ENCODE measurements at places on chromosomes 11 and 22. TPM values are rescaled to one million over a fixed set of nuclear protein-coding genes. Genes with fewer than 3 reads are reported as not detected.

DNA sequence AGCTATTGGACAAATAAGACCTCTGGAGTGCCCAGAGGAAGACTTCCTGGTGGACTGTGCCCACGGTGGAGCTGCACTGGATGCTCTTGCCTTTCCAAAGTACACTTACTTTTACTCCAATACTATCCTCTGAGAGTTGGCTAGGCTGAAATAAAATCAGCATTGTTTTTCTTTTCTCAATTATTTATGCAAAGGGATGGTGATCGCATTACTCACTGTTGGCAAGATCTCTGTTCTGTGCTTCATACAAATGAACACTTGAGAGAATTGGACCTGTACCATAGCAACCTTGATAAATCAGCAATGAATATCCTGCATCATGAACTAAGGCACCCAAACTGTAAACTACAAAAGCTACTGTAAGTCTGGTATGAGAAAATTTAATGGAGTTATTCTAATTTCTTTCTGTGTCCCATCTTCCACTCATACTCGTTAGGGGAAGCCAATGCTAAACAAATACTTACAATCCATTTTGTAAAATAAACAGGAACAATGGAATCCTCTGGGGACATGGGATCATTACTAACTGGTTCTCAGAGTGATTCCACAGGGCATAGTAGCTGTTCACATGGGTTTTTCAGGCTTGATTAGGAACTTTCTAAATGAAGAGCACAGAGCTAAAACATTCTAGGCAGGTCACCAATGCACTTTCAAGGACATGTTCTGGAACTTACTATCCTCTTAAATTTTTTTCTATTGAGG lies 26.3 kb downstream of the NLRP14 start:
- DNase-seq: no peak

GRCh38 chr11:101053492-101053891 lies 76.1 kb downstream of the PGR start:
- DNase-seq: no peak

GRCh38 chr11:126186025-126186698 lies 25.3 kb downstream of the RPUSD4 start:
- no peak for DNase-seq

DNA sequence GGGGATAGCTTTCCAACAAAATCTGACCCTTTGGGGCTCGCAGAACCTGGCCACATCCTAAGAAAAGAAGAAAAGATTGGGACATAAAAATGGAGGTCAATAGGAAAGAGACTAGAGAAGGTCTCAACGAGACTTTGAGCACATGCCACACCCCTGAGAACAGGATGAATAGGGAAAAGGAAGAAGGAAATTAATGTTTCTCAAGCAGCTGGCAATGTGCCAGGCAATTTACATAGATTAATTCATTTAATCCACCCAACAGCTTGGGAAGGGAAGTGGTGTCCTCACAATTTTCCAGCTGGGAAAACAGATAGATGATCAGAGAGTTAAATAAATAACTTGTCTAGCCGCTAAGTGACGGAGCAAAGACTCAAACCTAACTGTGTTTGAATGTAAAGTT lies 50.7 kb downstream of the PAMR1 start:
- no peak for DNase-seq

GRCh38 chr11:103494491-103494890 lies 385.3 kb downstream of the DYNC2H1 start:
- DNase-seq: no peak

DNA sequence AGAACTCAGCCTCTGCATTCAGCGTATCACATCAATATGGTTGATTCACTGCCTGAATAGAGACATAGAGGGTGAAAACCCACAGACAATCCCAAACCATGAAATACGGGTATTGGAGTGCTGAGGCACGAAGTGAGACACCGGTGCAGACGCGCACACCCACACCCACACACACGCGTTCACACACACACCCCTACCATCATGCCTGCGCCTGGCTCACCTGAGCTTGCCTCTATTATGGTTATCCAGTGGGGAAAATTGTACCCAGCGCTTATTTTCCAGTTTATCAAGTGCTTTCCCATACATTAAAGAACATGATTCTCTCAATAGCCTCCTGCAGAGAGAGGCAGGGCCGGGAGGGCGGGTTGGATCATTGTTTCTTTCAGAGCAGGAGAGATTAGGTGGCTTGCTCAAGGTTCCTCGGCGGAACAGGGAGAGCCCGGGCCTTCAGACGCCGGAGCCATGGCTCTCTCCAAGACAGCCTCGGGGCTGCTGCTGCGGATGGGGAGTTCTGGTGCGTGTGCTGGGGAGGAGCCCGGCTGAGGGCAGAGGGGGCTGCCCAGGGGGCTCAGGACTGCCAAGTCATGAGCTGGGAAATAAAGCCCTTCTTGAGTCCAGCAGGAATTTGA lies 78.9 kb upstream of the THY1 start:
- DNase-seq: no peak

DNA sequence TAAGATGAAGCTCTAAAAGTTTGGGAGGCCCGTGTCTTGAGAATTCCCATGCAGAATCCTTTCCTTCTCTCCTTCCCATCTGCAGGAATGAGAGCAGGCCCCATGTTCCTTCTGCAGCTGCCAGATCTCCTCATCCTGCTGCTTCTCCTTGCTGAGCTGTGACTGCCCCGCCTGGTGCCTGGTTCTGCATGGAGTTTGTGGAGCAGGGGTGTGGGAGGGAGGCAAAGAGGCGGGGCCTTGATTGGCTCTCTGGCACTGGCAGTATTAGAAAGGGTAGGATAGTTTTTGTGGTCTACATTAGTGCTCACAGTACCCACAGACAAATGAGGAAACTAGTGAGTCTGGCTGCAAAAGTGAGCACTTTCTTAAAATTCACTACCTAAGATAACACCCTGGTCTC lies 91.1 kb upstream of the CLPB start:
- DNase-seq: no peak

GRCh38 chr11:121282886-121283502 lies 9.6 kb upstream of the SC5D start:
- no peak for DNase-seq

DNA sequence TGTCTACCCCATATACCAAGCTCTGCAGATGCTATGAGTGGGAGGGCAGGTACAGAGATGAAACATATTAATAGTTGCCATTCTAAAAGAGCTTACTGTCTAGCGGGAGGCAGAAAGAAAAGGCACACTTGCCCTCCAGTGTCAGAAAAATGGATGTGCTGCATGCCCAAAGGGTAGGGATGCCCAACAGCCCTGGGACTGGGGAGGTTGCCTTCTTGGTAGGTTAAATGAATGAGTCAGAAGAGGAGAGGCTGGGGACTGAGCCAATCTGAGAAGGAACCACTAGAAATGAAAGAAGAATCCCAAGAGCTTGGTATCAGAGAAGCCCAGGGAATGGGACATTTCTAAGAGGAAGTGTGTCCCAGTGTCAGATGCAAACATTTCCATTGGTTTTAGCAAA lies 1.2 kb downstream of the BIRC3 start:
- peak; percentile 50 for DNase-seq

DNA sequence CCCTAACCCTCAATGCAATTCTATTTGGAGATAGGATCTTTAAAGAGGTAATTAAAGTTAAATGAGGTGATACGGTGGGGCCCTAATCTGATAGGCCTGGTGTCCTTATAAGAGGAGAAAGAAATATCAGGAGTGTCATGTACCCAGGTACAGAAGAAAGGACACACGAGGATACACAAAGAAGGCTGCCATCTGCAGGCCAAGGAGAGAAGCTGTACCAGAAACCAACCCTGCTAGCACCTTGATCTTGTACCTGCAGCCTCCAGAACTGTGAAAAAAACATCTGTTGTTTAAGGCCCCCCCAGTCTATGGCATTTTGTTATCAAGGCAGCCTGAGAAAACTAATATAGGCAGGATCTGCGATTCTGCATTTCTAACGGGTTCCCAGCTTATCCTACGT lies 44.2 kb downstream of the FBXO7 start:
- DNase-seq: no peak

DNA sequence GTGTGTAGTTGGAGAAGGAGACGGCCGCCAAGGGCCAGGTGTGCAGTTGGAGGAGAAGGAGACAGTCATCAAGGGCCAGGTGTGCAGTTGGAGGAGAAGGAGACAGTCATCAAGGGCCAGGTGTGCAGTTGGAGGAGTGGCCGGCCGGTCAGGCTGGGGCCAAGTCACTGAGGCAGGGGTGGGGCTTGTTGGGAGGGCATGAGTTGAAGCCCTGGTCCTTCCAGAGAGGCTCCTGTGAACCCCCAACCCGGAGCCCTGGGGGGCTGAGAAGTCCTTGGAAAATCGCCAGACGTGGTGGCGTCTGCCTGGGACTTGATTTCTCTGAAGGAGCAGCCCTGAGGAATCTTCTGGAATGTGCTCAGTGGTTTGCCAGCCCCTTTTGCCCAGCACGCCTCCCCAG lies 1320.5 kb downstream of the BRD1 start:
- DNase-seq: no peak

DNA sequence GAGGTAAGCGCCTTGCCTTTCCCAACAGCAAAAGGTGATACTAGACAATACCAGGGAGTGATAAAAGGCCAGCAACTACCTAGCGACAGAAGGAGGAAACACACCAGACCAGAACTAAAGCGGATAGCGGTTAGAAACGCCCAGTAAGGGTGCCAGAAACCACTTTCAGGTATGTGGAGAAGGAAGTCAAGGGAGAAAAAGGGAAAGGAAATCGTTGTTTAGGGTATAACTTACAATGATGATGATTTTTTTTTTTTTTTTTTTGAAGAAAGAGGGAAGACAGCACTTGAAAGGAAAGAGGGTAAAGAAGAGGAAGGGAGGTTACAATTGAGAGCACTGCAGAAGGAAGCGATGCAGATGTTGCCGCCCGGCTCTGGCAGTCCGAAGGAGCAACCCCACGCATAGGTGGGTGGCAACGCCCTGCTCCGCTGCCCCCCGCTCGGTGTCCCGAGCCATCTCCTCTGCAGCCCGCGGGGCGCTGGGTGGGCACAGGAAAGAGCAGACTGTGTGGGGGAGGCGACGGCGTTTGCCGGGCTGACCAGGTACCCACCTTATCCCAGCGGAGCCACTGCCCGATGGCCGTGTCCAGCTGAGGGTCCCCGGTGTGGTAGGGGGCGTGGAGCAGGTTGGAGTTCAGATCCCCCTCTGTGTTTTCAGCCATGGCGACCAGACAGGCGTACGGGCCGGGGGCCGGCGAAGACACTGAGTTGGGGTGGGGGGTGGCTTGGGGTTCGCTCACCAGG lies 561 bp downstream of the PGM2L1 start:
- DNase-seq: peak; percentile 55

GRCh38 chr22:20131859-20132685 lies 468 bp downstream of the ZDHHC8 start:
- no peak for DNase-seq

DNA sequence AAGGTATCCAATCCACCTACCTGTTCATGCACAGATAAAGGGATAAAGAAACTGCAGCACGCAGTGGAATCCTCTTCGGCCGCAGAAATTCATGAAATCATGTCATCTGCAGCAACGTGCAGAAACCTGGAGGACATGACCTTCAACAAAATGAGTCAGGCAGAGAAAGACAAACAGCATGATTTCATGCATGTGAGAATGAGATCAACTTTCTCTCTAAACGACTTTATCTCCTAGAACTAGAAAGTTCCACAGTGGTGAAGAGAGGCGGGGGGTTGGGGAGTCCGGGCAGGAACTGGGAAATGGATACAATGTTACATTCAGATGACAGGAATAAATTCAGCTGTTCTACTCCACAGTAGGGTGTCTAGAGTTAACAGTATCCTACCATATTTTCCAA lies 9.9 kb downstream of the RGL4 start:
- no peak for DNase-seq

DNA sequence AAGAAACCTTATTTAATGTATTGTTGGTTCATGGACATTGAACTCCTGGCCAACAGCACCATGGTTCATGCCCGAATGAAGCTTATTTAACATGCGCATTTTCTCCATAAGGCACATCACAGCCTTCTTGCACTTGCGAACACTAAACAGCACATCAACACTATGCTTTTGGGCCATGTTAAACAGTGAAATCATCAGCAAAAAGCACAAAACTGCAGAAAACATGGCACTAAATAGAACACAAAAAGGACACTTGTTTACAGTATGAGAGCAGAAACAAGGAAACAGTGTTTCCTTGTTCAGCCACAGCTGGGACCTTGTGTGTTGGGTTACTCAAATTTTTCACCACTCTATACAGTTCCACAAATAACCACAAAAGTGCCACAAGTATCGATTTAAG lies 122.3 kb downstream of the MSANTD4 start:
- DNase-seq: no peak

DNA sequence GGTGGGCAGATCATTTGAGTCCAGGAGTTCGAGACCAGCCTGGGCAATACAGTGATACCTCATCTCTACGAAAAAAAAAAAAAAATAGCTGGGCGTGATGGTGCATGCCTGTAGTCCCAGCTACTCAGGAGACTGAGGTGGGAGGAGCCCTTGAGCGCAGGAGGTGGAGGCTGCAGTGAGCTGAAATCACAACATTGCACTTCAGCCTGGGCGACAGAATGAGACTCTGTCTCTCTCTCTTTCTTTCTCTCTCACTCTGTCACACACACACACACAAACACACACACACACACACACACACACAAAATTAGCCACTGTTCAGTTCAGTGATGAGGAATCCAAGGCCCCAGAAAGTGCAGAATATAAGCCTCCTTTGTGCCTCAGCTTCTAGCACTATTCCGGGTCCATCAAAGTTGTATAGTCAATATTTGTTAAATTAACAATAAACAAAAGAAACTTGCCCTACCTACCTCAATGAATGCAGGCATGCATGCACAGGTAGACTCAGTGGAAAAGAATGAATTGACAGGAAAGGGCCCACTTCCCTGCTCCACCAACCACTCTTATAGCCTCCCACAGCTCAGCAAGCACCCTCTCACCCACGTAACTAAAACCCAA lies 3.9 kb upstream of the SMIM35 start:
- no peak for DNase-seq

- no peak for DNase-seq
Observed at GRCh38 chr11:46736615-46737014, 17.6 kb downstream of the F2 start.

DNA sequence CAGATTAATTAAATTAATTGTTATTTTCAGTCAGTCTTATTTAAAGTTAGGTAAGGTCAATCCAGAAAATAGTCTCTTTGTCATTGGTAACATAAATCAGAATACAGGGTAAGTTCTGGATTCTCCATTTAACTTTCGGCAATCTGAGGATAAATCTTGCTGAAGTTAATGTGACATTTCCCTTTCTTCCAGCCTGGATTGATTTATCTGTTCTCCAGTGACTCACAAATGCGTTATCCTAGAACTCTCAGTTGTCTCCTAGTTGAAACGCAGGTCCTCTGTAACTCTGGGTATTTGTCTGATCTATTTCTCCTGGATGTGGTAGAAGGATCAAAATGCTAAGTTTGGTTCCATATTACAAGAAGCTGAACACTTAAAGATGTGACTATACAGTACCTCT lies 21.0 kb downstream of the OR51E1 start:
- no peak for DNase-seq

Gene PIM3
- 156 TPM for total RNA-seq

Gene OR6M1
- total RNA-seq: not detected

Gene OR8G5
- total RNA-seq: not detected

Gene SAA1
- total RNA-seq: not detected
